ENCODE measurements at places on chromosomes 11 and 22.

DNA sequence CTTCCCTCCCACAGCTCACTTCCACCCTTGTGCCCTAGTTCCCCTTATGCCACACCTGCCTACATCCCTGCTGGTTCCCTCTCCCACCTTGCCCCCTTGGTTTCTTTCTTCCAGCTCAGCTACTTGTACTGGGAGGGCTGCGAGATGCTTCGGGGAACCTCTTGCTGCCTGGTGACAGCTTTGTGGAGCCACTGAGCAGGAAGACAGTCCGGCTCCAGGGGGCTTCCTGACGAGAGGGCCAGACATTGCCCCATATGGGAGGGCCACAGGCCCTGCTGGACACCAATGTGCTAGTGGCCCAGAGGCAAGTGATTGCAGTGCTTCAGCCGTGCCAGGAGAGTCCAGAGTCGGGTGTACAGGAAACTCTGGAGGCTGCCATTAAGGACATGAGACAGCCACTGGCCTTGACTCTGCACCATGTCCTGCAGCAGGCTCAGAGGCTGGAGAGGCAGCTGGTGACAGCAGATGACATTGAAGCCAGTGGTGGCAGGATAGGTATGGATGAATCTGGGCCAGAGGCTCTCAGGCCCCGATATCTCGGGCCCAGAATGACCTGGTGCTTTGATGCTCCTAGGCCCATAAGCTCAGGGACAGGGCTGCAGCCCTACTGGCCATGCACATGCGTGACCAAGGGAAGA lies 54.3 kb downstream of the BTG4 start:
- DNase-seq = no peak

DNA sequence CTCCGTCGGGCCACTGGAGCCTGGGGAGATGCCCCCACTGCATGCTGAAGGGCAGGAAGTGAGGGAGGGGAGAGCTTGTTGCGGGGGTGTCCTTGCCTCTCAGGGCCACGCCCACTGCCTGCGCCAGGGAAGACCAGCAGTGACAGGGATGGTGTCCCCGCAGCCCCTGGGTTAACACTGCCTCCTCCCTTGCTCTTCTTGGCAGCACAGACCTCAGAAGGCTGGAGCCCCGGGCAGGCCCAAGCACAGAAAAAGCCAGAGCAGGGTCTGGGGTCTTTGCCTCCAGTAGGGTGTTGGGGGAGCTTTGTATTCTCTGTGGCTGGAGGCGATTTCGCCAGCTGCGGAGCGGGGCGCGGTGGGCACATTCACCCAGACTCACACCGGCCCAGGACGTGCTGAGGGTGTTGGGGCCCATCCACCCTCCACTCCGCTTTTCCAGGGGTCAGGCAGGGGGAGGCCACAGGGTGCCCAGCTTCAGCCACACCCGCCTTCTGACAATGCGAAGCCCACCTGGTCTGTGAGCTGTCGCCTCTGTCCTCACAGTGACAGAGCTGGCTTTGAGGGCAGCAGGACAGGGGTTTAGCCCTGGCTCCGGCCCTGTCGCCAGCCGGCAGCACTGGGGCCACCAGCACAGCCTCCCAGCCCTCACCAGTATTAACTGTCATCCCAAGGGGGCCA lies 83.7 kb downstream of the CDKN1C start:
- DNase-seq = no peak

- no peak for DNase-seq
Measured at GRCh38 chr11:122978299-122978620, 3.4 kb downstream of the BSX start.

DNA sequence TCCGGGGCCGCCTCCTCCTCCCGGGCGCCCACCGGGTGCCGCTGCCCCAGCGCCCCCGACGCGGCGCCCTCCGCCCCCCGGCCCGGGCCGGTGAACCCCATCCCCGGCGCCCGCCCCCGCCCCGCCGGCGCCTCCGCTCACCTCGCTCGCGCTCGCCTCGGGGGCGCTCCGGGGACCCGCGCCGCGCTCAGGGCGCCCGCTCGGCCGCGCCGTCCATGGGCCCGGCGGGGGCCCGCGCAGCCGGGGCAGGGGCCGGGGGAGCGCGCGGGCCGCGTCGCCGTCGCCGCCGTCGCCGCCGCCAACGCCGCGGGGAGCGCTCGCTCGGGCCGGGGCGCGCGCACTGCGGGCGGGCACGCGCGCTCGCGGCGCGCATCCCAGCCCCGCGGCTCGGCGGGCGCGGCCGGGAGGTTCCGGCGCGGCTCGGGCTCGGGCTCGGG lies 293 bp downstream of the DUSP8 start:
- DNase-seq = no peak

- DNase-seq = no peak
Measured at GRCh38 chr11:16770016-16770415, 31.6 kb downstream of the C11orf58 start.

DNA sequence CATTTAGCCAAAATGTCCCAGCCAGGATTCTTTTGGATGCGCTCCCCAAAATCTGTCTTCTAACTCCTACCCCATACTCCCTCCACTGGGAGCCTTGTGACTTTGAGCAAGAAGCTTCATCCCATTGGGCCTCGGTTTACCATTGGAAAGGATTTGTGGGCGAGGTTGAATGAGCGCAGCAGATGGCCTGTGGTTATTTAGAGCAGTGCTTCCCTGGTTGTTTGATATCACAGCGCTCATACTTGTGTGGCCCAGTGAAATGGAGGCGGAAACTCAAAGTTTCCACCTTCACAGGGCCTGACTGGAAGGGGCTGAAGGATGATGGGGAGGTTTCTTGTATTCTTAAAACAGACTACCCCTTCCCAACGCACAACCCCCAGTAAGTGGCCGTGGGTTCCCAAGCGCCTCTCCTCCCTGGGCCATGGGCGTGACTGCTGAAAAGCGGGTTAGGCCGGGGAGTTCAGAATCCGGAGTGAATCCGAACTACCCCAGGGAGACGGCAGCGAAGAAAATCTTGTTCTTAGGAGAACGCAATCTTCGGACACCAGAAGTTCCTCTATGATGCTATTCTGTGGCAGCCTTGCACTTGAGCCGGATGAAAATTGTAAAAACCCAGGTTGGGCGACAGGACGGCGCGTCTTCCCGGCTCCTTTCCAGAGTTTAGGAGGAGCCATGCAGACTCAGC lies 1.2 kb upstream of the ATF4 start:
- DNase-seq = peak; percentile 67

DNA sequence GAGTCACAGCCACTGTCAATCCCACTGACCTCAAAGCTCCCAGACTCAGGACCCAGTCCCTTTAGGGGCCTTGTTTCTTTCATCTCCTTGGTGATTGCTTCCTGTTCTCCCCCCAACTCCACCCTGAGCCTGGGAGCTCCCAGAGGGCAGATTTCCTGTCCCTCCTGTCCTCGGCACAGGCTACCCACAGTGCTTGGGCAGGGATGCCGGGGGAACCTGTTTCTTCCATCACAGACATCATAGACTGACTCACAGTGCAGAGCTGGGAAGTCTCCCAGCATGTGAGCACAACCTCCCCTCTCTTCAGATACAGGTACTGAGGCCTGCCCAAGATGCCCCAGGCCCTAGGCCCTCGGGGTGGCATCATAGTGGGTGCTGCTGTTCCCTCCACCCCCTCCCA lies 16.6 kb downstream of the TRIM29 start:
- no peak for DNase-seq

- DNase-seq = no peak
Measured at GRCh38 chr22:25182131-25183110, 17.2 kb upstream of the CRYBB3 start.

- no peak for DNase-seq
Measured at GRCh38 chr11:109424901-109425300, 2.9 kb downstream of the C11orf87 start.

- no peak for DNase-seq
Measured at GRCh38 chr11:108966206-108966605, 301.3 kb downstream of the DDX10 start.

GRCh38 chr22:46297151-46297812 lies 612 bp downstream of the GTSE1 start:
- DNase-seq = peak; percentile 30

GRCh38 chr11:66906061-66906733 lies 49.3 kb downstream of the LRFN4 start:
- DNase-seq = no peak

- no peak for DNase-seq
Measured at GRCh38 chr22:23698673-23699235, 7.9 kb downstream of the RGL4 start.

- DNase-seq = no peak
Measured at GRCh38 chr11:113818426-113818825, 38.8 kb downstream of the CLDN25 start.

- DNase-seq = no peak
Measured at GRCh38 chr11:26201411-26201810, 130.5 kb upstream of the ANO3 start.

DNA sequence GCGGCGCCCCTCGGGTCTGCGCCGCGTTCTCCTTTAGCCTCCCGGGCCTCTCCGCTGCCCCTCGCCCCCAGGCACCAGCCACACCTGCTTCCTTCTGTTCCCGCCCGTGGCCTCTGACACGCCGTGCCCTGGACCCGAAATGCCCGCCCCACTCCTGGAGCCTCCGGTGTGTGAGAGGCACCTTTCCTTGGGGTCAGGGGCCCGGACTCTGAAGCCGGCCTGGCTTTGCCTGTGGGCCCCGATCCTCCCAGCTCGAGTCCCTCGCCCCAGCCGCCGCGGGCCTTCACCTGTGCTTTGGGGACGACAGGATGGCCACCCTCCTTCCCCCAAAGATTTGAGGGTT lies 661 bp upstream of the CDPF1 start:
- no peak for DNase-seq

DNA sequence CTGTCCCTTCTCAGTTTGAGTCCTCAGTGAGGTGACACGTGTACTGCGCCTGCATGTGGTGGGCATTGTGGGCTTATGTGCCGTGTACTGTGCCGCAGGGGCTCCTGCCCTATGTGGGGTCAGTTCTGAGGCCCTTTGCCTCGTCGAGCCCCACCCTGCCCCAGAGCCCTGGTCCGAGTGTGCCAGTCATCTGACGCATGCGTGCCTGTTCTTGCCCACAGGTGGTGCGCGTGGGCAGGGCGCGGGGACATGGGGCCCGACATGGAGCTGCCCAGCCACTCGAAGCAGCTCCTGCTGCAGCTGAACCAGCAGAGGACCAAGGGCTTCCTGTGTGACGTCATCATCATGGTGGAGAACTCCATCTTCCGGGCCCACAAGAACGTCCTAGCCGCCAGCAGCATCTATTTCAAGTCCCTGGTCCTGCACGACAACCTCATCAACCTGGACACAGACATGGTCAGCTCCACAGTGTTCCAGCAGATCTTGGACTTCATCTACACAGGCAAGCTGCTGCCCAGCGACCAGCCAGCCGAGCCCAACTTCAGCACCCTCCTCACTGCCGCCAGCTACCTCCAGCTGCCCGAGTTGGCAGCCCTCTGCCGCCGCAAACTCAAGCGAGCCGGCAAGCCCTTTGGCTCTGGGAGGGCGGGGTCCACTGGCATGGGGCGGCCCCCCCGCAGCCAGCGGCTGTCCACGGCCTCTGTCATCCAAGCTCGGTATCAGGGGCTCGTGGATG lies 22.3 kb upstream of the TMEM191C start:
- DNase-seq = no peak

GRCh38 chr22:44734278-44734677 lies 18.1 kb upstream of the ARHGAP8 start:
- DNase-seq = no peak

DNA sequence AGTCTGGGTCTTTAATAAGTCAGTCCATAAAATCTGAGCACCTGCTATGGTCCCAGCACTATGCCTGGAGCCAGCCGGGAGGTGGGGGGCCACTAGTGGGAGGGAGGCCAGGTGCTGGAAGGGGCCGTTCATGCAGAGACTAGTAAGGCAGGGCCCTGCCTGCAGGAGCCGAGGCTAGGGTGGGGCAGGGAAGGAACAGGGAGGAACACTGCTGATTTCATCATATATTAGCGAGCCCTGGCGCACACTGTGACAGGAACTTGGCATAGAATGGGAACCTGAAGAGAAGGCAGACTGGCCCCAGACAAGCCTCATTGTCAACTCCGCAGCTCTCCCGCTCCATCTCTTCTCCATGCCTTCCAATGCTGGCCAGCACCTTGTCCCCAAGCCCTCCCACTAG lies 7.1 kb downstream of the VSIG10L2 start:
- no peak for DNase-seq

GRCh38 chr11:118301600-118302195 lies 2.8 kb upstream of the CD3E start:
- DNase-seq = no peak

GRCh38 chr22:50032109-50032871 lies 19.7 kb upstream of the IL17REL start:
- DNase-seq = no peak

GRCh38 chr11:3175194-3175593 lies 10.1 kb upstream of the OSBPL5 start:
- no peak for DNase-seq

- DNase-seq = no peak
Measured at GRCh38 chr11:25943031-25943430, 388.9 kb upstream of the ANO3 start.

GRCh38 chr22:19290400-19291217 lies 910 bp downstream of the CLTCL1 start:
- DNase-seq = no peak
